Smooth muscle cell of the umbilical artery (primary cell): ENCODE measurements at places on chromosomes 7 and 10. TPM values are rescaled to one million over a fixed set of nuclear protein-coding genes. Genes with fewer than 3 reads are reported as not detected.

The RPEL1 gene
- 0.09 TPM in 1 of 2 replicates, not detected in the other for total RNA-seq

The NACAD gene
- total RNA-seq = 1.2 and 7.4 TPM in 2 replicates

The TUBAL3 gene
- not detected in 2 replicates for total RNA-seq

The UPK3B gene
- total RNA-seq = under 0.01 TPM in 1 of 2 replicates, not detected in the other

The ATP6V0A4 gene
- 0.30 and 0.37 TPM in 2 replicates for total RNA-seq

The FGL2 gene
- 0.09 and 0.30 TPM in 2 replicates for total RNA-seq

The C10orf62 gene
- 0.23 and 0.30 TPM in 2 replicates for total RNA-seq
